ENCODE measurements at places on chromosomes 16 and 17. TPM values are rescaled to one million over a fixed set of nuclear protein-coding genes. Genes with fewer than 3 reads are reported as not detected.

DNA sequence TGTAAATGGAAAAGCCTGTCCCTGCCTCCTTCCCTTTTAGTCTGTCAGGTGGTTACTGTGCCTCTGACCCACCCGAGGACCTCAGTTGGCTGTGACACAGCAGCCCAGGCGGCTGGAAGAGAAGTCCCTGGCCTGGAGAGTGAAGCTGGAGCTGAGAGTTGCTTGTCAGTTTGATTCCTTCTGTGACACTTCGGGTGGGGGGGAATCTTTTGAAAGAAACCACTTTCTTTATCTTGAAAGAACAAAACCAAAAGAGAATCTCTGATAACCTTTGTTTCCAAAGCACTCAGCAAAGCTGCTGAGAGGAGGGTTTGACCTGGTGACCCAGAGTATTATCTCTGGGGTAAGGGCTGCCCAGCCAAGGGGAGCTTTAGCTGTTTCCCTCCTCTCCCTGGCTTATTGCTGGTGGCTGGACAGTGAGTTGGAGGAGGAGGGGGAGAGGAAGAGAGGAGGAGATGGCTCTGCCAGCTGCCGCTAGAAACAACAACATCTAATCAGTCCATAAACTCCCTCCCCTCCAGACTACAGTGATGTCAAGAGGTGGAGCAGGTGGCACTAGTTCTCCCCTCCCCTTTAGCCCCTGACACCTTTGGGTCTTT lies 34.0 kb downstream of the YPEL2 start:
- H3K27ac ChIP-seq = no peak overlapping the region
- no peaks in the 10 kb centered on the region for H3K27me3 ChIP-seq
- H3K4me3 ChIP-seq = no peak overlapping the region
- peaks cover 59% of the 10 kb centered on the region for H3K4me1 ChIP-seq
- no peak for DNase-seq

DNA sequence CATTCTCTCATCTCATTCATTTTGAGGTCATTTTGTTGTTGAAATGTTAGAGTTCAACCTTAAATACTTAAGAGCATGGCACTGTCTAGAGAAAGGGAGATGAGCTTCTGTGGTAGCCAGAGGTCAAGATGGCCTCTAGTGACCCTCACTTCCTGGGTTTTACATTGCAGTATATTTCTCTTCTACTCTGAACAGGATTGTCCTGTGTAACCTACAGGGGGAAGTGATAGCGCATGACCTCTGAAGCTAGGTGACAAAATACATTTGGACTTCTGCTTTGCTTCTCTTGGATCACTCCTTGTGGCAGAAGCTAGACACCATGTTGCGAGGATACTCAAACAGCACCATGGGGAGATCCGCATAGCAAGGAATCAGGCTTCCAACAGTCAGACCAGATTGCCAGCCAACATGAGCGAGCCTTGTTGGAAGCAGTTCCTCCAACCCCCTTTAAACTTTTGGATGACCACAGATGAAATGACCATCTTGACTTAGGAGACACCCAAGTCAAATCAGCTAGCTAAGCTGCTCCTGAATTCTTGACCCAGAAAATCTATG lies 748.4 kb downstream of the MAF start:
- no peaks in the 10 kb centered on the region for H3K4me1 ChIP-seq
- H3K27ac ChIP-seq = no peak overlapping the region
- H3K27me3 ChIP-seq = no peaks in the 10 kb centered on the region
- no peak overlapping the region for H3K4me3 ChIP-seq
- DNase-seq = no peak

GRCh38 chr17:61248399-61248798 lies 151.2 kb upstream of the TBX2 start:
- peaks cover 49% of the 10 kb centered on the region for H3K4me1 ChIP-seq
- H3K27ac ChIP-seq = no peak overlapping the region
- no peaks in the 10 kb centered on the region for H3K27me3 ChIP-seq

KRT33B gene
- 0.25 TPM for total RNA-seq

FOXJ1 gene
- total RNA-seq = not detected

All from GM23248 (cell line).